NCI-H524 (cell line): ENCODE measurements at places on chromosomes 6 and 20.

DNA sequence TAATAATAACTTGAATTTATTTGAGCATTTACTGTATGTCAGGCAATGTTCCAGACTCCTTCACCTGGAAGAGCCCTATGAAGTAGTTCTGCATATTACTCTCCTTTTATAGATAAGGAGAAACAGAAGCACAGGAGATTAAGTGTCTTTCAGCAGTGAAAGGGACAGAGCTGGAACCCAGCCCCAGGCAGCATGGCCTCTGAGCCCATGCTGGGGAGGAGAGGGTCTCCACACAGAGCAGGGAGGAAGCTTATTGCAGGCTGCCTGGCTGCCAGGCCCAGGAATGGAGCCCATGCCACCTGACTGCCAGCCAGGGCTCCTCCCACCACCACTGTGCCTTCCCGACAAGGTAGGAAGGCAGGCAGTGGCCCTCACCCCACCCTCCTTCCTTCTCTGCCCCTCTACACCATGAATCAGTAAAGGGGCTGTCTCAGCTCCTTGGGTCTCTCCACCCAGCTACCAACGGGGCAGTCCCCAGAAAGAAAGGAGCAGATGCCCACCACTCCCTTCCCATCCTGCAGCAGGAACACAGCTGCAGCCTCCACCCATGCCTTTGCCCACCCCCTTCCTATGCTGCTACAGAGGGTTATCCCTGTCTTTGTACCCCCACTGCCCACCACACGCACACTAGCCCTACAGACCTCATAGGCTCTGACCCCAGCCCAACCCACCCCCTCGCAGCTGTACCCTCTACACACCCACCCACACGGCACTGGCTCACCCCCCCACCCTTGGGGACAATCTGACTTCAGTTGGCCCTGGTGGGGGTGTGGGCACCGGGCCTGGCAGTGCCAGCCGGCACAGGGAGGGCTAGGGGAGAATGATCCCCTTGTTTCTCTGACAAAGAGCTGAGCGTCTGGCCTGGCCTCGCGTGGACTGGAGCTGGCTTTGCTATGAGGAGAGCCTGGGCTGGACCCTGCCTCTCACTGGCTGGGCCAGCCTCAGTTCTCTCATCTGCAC lies 41.8 kb downstream of the TFEB start:
- no peak for DNase-seq

- peak; percentile 0 for DNase-seq
Measured at GRCh38 chr6:37283268-37283667, 25.3 kb upstream of the TMEM217 start.

DNA sequence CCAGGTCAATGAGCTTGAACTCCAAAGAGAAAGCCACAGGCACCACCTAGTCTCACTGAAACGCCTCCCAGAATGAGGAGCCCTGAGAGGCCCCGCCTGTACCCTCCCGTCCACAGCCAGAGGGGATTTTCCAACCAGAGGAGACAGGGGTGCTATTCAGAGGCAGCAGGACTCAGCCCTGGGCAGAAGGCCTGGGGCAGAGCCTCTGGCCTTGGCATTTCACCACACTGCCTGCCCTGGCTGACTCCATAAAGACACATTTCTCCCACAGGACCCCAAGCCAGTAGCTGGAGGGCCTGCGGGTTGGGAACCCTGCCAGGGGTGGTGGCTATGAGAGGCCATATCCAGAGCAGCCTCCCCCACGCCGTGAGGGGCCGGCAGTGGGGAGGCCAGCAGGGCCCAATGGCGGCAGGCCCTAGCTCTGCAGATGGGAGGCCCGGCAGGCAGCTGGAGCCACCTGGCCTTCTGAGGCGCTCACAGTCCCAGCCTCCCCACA lies 159.3 kb downstream of the PREX1 start:
- no peak for DNase-seq

DNA sequence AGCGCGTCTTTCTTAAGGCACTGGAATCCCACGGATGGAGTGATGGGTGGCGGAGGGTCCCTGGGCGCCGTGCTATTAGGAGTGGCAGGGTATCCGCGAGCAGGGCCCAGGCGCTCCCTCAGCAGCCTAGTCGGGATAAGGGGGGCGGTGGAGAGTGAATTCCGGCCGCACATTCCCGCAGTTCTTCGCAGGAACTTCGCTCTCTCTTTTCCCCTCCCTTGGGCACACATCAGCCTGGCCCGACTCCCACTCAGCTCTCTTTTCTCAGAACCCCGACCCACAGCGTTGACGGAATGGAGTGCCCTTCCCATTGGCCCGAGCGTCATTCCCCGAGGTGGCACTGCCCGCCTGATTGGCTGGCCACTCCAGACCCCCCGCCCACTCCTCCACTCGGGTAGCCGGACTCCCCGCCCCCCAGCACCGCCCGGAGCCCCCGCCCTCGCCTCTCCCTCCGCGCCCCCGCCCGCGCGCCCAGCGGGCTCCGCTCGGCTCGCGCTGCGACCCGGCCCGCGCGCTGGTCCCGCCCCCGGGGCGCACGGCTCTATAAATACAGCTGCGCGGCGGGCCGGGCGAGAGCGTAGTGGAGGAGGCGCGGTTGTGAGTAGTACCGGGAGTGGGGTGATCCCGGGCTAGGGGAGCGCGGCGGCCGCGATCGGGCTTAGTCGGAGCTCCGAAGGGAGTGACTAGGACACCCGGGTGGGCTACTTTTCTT lies at the start of gene ID4:
Gene ID4 (plus strand): TSS at position 572 of the 712 bp plus-strand sequence. CDS start 385 bp downstream, outside the sequence.
- peak; percentile 93 for DNase-seq

DNA sequence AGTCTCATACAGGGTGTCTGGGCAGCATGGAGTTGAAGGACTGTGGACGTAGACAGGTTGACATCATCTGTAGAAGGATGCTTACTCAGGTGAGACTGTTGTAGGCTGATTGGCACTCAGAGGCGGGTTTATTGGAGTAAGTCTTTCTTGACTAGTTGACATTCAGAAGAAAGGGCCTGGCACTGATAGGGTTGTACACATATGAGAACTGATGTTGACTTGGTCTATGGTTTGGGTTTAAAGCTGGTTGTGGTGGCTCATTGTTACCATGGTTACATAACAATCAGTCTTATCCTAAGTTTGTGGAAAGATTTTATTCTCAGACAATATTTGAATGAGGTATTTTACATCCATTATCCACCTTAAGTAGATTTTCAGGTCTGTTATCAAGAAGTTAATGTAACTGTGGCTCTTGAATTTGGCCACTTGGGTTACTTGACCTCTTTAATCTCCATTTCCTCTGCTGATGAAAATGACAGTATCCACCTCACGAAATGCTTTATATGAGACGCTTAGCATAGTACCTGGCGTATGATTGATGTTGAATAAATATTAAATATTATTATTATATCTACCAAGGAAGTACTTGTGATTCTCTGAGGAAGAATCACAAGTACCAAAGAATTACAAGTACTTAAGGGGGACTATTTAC lies 109.3 kb downstream of the DNAH8 start:
- DNase-seq, result no peak

DNA sequence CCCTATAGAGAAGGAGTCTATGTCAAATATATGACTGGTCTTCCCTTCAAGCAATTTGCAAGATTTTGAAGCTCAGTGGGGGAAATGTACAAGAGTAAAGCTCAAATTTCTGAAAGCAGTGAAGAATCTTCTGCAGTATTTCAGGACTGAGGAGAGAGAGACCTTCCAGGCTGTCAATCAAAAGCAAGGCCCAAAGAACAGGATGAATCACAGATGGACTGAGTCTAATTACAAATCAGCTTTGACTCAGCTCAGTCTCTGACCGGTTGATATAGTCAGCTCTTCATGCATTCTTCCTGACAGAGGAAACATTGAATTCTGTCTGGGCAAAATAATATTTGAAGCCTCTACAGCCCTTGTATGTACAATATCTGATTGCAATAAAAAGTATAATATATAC lies 7.7 kb upstream of the HTR1B start:
- no peak for DNase-seq

- peak; percentile 5 for DNase-seq
Measured at GRCh38 chr6:50264995-50265571, 215.4 kb upstream of the DEFB112 start.

DNA sequence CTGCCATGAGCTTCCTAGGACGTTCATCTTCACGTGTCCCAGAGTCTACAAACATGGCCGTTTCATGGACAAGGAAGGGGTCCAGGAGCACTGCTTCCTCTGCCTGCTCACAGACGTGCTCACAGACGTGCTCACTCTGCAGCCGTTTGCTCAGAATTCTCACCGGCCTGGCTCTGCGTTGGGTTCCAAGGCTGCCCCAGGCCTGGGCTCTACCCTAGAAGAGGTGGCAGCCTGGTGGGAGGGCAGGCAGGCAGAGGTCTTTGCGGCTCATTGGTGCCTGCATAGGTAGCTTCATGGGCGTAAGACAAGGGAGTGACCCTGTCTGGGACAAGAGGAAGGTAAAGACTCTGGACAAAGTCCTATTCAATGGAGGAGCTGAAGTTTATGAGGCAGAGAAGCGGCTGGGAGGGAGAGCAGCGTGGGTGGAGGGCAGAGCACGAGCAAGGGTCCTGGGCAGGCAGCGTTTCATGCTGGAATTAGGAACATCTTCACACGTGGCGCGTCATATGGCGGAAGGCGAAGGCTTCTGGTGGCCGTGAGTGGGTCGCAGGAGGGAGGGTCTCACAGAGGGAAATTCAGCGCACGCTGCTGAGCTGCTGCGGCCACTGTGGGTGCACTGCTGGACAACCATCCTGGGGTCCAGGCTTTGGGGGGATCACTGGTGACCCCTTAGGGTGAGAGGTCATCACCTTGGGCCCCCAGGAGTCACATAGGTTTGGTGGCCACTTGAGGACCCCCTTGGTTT lies 138.2 kb downstream of the PHACTR3 start:
- no peak for DNase-seq

DNA sequence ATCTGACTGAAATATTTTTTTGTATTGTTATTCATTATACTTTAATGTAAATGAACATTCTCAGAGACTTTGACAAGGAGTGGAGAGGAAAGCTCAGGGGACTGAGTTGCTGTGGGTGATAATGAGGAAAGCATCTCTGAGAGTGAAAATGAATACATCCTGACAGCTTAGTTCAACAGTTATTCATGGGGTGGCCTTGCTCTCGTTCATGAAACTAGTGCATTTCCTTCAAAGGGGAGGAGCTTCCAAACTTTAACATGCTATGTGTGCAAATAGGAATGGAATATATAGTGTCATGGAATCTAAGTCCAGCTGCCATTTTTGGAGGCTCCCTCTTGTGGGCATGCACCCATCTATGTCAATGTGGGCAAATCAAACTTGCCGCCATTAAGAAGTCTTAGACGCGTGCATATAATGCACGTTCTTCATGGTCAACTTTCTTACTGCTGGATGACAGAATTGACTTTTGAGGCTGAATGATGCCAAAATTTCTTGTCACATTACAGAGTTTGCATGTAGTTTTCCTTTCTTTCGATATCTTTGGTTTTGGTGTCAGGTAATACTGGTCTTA lies 124.3 kb upstream of the TMEM170B start:
- no peak for DNase-seq

GRCh38 chr6:35722121-35722761 lies 14.6 kb upstream of the ARMC12 start:
- no peak for DNase-seq

- DNase-seq, result no peak
Measured at GRCh38 chr6:131524695-131525336, 48.2 kb upstream of the ARG1 start.

- DNase-seq, result peak; percentile 98
Measured at GRCh38 chr6:156791320-156791850, 14.2 kb downstream of the ARID1B start.

- DNase-seq, result no peak
Measured at GRCh38 chr6:135411339-135411738, 86.2 kb downstream of the AHI1 start.

GRCh38 chr6:131761060-131761761 lies 46.6 kb upstream of the ENPP1 start:
- DNase-seq, result no peak

GRCh38 chr6:118277631-118278030 lies 270.5 kb upstream of the PLN start:
- DNase-seq, result no peak

DNA sequence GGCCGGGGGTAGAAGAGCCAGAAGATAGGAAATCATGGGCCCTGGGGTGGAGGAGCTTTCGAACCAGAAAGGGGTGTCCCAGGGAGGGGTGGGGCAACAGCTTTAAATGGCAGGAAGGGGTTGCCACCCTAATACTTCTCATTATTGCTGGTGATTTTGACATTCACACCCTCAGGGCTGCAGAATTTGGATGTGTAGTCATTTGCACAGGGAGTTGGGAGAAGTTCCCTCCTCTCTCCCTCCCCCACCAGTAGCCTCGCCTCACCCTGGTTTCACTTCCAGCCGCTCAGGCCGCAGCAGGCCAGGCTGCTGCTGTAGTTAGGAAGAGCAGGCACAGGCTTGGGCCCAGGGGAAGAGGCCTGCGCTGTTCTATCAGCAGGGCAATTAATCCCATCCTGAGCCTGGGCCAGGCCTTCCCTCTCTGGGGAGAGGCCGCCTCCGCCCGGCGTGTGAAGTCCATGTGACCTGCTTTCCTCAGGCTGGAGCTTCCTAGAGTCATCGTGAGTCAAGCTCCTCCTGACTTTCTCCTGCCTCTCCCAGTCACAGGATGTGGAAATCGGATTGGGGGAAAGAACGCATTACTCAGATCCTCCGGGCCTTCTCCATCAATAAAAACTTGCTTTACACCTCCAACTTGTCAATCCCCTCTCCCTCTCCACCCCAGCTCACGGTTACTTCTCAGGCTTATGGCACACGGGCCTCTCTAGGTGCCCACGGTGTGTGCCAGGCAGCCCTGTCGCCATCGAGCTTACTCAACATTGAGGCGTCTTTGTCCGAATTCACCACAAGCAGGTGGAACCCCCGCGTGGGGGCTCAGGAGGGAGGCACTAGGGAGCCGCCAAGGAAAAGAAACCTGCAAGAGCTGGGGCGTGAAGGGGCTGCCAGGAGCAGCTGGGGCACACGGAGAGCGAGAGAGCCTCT lies 7.8 kb downstream of the ADTRP start:
- DNase-seq, result no peak

DNA sequence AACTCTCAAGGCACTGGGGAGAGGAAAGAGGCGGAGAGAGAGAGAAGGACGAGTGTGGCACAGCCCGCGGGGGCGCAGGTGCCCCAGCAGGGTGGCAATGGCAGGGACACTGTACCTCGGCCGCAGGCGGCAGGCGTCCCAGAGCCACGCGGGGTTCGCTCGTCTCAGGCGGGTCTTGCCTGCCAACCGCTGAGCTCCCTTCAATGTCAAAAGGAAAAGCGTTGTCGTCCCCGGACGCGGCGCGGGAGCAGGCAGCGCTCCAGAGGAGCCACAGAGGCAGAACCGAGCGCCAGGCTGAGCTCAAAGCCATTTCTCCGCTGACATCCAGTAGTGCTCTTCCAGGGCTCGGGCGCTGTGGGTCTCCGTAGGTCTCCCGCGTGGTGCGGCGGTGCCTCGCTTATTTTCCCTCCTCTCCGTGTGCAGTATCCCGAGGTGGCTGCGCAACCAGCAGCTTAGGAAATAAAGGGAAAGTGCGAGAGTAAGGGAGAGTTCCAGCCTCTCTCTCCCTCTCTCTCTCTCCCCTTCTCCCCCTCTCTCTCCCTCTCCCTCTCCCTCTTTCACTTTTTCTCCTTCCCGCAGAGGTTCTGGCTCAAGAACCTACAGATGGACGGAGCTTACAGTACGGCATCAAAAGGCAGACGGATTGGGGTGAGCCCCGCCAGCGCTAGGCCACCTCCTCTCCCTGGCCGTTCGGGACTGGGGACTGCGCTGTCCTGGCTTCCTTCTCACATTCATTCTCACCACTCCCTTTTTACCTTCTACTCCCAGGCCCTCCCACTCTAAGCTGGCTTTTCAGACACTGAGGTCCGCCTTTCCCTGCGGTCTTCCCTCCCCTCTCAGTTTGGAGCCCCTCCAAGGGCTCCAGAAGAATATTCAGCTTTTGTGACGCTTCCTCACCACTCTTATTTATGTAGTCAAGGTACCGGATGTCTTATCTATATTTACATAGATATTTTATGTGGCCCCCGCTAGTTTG lies at the start of gene LAMA4:
Gene LAMA4 (minus strand): TSS at position 727 of the 976 bp plus-strand sequence. CDS start 417 bp downstream, at position 310.
- DNase-seq, result peak; percentile 25

- DNase-seq, result no peak
Measured at GRCh38 chr6:151286214-151286613, 46.4 kb downstream of the AKAP12 start.

- DNase-seq, result no peak
Measured at GRCh38 chr6:1612299-1612973, 2.7 kb downstream of the FOXC1 start.
